ENCODE measurements at places on chromosomes 7 and 10.

GRCh38 chr10:113683300-113683699 is 3.6 kb downstream of the CASP7 start:
- DNase-seq: no peak

DNA sequence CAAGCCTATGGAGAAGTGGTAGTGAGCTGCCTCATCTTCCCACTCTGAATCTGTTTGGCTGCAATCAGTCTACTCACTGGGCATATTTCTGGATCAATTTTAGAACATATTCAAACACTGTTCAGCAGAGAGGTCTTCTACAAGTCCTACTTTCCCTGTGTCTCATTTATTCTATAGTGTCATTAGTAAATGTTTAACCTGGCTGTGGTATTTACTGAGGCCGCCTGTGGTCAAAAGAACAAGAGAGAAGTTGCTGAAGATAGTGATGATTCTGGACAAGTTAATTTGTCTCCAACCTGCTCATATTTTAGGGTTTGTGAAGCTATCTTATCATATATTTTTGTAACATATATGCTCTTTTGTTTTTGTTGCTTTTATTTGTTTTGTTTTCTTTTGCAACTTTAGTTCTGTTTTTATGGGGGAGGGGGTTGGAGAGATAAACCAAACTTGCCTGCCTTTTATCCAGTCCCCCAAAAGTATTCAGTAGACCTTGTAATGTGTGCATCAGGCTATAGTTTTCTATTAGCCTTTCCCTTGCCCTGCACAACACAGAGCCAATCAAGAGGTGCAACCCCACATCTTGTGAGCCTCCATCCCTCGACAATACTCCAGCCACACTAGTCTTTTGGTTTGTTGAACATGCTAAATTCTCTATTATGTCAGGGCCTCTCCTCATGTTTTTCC is 362.8 kb upstream of the MBL2 start:
- DNase-seq: no peak

DNA sequence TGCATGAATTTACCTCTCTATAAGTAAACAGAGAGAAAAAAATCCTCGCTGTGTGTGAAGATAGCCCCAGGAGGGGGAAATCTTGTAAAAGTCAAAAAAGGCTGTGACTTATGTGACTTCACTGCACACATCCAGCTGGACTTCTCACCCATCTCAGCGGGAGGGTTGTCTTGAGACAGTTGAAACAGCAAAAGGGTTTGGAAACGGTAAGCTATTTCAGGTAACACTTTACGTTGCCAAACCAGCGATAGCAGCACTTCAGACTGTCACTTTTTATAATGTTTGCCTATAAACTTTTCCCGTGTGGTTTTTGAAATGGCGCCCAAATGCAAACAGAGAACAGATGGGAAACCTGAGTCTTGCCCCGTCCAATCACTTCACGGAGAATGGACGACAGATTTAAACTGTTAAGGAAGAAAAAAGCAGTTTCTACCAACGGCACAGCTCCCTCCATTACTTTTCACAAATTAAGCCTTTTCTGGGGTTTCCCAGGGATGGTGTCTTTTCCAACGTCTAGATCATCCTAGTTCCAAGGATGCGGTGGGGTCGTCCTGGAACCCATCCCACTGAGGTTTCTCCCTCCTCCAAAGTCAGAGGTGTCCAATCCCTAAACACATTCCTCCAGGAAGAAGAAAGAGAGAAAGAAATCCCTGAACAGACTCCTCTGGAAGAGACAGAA is 25.2 kb downstream of the FGFR2 start:
- DNase-seq: no peak

- DNase-seq: no peak
Observed at GRCh38 chr10:33381451-33382215, 47.2 kb upstream of the NRP1 start.

DNA sequence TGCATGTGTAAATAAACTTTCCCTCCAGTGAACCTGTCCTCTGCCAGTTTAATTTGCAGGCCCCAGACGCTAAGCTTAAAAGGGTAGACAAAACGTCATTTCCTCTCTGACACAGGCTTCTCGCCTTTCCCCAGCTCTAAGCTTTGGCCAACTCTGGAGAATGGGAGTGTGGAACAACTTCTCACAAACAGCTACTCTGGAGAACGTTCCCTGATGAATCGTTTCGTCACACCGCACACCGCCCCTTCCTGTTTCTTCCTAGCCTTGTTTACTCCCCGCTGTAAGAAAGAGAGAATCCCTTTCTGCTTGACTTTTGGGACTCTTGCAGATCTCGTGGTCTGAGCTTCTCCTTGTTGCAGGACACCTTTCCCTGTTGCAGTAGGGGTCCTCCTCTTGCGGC is 564.2 kb downstream of the TCERG1L start:
- DNase-seq: no peak

DNA sequence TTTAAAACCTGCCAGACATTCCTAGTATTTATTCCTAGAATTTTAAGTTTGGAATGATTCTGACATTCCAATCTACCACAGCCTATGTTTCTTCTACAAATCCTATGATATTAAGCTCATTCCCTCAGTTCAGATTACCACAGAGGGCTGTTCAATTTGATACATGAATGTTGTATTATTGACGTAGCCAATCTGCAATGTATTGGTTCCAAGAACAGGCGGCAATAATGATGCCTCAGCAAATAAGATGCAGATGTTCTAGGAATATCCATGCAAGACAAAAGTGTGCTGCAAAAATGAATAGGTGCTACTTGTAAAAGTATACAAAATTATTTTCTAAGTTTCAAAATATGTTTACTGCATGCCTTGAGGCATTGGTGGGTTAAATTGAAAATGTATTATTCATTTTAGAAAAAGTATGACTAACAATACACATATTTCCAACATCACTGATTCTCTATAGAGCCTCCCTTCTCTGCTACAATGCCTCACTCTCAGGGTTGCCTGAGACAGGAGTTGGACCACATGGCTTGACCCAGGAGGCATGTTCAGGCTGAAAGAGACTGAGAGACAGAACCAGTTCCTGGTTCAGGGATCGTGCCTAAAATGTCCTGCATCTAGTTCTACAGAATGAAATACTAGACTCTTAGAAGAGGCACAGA is 94.1 kb upstream of the CREB5 start:
- DNase-seq: no peak

DNA sequence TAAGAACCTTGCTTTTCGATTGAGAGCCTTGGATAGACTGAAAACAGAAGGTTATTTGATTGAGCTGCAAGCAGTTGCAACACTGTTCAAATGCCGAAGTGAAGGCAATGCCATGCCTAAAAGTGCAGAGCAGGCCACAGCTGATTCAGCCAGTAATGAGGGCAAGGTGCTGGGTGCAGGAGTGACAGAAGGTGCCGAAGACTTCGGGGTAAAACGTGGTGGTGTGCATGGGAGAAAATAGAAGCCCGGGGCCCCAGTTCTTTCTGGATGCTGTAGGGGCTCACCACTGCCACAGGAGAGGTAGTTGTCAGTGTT is 43.6 kb upstream of the GATAD1 start:
- DNase-seq: no peak

- DNase-seq: no peak
Observed at GRCh38 chr7:1055956-1056784, 11.8 kb downstream of the GPR146 start.

GRCh38 chr7:39757604-39758003 is 134.2 kb downstream of the RALA start:
- DNase-seq: no peak

- no peak for DNase-seq
Observed at GRCh38 chr10:106252541-106252940, 912.0 kb downstream of the SORCS1 start.

- peak; percentile 10 for DNase-seq
Observed at GRCh38 chr10:132641401-132641800, 103.8 kb downstream of the INPP5A start.

DNA sequence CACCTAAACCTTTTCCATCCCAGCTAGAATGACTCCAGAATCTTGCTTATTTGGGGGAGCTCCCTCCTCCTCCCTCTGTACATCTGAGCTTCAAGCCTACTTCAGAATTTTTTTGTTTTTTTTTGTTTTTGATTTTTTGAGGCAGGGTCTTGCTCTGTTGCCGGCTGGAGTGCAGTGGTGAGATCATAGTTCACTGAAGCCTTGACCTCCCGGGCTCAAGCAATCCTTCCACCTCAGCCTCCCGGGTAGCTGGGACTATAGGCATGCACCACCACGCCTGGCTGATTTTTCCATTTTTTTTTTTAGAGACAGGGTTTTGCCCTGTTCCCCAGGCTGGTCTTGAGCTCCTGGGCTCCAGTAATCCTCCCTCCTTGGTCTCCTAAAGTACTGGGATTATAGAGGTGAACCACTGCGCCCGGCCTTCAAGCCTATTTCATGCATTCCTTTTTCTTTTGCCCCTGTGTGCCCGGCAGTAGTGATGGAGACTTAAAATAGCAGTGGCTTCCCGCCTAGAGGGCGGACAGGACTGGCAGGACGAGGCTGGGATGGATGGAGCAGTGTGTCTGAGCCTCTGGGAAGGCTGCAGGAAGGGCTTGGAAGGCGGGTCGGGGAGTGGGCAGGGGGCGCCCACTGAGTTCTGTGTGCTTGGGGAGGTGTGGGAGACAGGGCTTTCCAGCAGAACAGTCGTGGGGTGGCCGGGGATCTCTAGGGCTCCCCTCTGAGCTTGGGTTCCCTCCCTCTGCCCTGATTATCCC is 8.8 kb downstream of the CUX1 start:
- no peak for DNase-seq

DNA sequence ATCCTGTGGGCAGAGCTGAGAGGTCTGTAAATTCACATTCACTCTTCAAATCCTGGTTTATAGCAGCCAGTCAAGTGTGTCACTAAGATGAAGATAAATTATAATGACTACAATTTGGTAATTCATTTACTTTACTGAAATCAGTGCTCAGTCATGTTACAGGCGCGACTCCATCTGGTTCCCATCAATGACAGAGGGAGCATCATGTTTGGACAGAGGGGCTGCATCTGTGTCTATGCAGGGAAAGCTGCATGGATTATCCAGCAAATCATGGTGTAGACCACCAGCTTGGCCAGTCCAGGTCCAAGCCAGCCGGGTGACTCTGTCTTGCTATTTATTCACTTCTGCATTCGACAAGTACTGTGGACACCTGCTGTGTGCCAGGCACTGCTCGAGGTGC is 214.1 kb upstream of the ZNF32 start:
- no peak for DNase-seq

DNA sequence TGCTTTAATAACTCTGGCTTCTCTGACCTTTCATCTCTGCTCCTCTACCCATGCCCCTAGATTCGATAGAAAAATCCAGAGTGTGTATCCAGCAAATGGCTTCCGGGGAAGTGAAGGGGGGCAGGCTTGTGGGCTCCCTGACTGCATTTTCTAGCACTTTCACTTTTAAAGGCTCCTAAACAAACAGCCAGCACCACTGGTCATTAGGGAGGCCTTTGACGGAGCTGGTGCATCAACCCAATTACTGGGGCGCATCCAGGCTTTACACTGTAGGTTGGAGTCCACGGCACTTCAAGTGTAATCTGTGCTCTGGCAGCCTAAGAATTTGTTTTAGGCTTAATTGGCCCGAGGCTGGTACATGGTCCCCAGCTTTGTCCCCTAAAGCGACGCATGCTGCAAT is 291.9 kb downstream of the GFRA1 start:
- no peak for DNase-seq

DNA sequence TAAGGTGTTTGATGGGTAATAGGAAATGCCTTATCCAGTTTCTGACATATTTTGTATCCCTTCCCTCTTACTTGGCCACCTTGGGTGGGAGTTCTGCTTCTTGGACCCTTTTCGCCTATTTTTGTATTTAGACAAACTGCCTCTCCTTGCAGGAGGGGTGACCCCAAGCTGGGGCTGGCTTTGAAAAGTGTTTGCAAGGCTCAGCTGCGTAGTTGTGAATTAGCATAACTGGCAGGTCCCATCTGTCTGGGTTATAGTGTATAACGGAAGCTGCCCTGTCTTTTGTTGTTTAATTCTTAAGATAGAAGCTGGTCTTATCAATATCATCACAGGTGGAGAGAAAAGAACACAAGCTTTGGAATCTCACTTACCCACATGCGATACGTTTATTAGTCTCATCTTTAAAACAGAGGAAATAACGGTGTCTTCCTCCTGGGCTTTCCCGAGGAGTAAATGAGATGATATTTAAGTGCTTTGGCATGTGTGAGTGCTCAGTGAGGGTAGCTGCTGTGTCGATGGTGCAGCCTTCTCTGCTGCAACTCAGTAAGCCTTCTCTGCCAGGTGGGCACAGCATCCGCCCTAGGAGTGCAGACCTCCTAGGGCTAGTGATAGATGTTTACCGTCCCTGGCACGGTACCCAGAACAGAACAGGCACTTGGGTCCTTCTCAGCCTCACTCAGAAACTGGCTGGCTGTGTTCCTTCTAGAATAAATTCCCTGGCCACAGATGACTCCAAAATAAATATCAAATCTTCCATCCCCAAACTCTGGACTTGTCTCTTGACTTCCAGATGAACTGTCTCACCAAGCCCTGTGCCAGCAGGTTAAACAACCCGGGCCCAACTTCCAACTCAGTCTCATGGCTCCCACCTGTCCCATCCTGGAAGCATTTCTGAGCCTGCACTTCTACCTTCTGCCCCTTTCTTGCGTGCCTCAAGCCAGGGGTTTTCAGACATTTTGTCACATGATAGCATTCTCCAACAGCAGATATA is 227.3 kb downstream of the GFRA1 start:
- no peak for DNase-seq

DNA sequence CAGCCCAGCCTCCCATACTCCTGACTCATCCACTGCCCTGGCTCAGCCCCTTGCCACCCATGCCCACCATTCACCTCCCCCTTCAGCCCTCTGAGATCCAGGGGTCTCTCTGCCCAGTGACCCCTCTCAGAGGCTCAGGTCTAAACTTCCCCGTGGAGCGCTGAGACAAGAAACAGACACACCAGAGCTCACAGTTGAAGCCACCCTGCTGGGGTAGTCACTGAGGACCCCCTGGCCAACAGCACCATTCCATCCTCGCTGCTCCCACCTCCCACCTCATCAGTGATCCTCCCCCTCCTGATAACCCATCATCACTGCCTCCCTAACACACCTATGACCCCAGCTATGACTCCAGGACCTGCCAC is 100.7 kb downstream of the GRID1 start:
- peak; percentile 10 for DNase-seq

DNA sequence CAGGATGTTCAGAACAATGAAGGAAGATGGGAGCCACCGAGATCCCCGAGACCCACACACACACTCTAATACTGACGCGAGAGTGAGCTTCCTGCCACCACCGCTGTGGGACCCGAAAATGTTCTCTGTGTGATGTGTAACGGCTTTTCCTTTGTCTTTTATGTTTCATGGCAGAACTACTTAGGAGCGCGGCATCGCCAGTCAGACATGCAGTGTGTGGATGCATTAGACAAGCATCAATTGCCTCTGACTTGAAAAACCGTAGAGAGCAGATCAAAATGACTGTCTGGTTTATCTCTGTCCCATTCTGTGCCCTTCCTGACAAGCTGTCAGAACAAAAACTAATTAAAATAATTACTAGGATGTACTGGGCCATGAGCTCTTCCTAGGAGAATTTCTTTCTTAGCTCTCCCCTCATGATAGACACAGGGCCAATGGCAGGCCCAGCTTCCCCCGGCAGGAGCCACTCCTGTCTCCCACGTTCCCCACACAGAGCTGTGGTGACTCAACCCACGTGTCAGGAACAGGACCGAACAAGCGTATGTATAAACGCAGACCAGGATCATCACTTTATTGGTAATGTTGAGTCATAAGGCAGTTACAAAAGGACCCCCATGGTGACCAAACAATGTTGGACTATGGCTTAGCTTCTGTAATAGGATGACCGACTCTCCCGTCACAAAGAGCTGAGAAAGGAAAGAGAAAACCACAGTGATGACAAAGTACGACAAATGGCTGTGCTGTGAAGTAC is 705.0 kb downstream of the PARD3 start:
- DNase-seq: no peak

- no peak for DNase-seq
Observed at GRCh38 chr7:131827421-131827820, 271.0 kb upstream of the PODXL start.

GRCh38 chr10:76544789-76545188 is 1092.8 kb downstream of the KCNMA1 start:
- no peak for DNase-seq

All from H9 (cell line).